ENCODE measurements at places on chromosomes 2 and 18. TPM values are rescaled to one million over a fixed set of nuclear protein-coding genes. Genes with fewer than 3 reads are reported as not detected.
A peak's percentile ranks its signal among the peaks of the same experiment; 100 is the strongest.

Gene SLC5A7
- not detected for total RNA-seq

Gene NT5C1B
- not detected for total RNA-seq

DNA sequence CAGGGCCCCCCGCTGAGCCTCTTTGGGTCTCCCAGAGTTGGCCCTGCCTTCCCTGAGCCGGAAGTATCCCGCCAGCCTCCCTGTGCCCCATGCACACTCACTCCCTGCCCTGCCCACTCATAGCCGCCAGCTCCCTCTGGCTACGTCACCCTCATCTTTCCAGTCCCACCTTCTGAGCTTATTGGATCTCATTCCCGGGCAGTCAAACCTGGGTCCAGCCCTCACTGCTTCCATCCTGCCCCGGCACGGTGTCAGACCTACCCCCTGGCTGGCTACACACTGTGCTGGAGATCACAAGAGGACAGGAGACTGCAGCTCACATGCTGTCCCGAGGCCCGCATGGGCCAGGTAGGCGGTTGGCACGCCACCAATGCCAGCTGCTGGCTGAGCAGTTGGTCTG is 147.2 kb downstream of the ASB1 start:
- H3K4me3 ChIP-seq, result no peak overlapping the region
- no peak for DNase-seq
- no peaks in the 10 kb centered on the region for H3K27me3 ChIP-seq
- peak overlapping the region; percentile 2 for H3K27ac ChIP-seq

DNA sequence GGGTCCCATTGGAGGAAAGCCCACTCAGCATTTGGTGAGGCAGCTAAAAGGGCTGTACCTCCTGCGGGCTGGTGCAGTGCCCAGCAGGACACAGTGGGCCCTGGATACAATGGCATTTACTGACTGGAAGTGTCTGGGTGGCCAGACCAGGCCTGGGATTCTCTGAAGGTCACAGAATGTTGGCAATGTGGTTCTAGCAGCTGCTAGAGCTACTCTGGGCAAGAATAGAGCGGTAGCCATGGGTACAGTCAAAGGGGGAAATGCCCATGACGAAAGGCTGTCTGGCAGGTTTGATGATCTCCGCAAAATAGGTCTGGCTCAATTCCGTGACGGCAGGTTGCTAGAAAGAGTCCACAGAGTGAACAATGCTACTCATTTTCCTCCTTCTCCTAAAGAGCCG is 241.8 kb downstream of the AFF3 start:
- no peak overlapping the region for H3K4me3 ChIP-seq
- H3K27ac ChIP-seq, result no peak overlapping the region
- DNase-seq, result no peak
- no peaks in the 10 kb centered on the region for H3K36me3 ChIP-seq
- H3K27me3 ChIP-seq, result no peaks in the 10 kb centered on the region

- H3K36me3 ChIP-seq, result no peaks in the 10 kb centered on the region
- no peaks in the 10 kb centered on the region for H3K27me3 ChIP-seq
- no peak for DNase-seq
- peaks cover 32% of the 10 kb centered on the region for H3K4me1 ChIP-seq
- H3K27ac ChIP-seq, result no peak overlapping the region
Observed at GRCh38 chr2:71507476-71507875, 54.1 kb downstream of the DYSF start.

- H3K27me3 ChIP-seq, result no peaks in the 10 kb centered on the region
- H3K4me1 ChIP-seq, result no peaks in the 10 kb centered on the region
- no peak for DNase-seq
Observed at GRCh38 chr2:105274046-105274445, 32.5 kb downstream of the GPR45 start.

Measured in esophagus squamous epithelium (tissue), 5 donors.